ENCODE measurements at places on chromosomes 6 and 20.

GRCh38 chr20:8646716-8647115 lies 422.2 kb upstream of the PLCB4 start:
- DNase-seq, result no peak

- DNase-seq, result no peak
These were observed 25.8 kb downstream of the SERPINB9 start for GRCh38 chr6:2877057-2877882.

- DNase-seq, result no peak
These were observed 32.0 kb downstream of the KIAA0319 start for GRCh38 chr6:24614043-24614420.

- no peak for DNase-seq
These were observed 122.6 kb upstream of the NXT1 start for GRCh38 chr20:23227976-23228375.

GRCh38 chr6:24584382-24584720 lies 61.6 kb downstream of the KIAA0319 start:
- peak; percentile 98 for DNase-seq

DNA sequence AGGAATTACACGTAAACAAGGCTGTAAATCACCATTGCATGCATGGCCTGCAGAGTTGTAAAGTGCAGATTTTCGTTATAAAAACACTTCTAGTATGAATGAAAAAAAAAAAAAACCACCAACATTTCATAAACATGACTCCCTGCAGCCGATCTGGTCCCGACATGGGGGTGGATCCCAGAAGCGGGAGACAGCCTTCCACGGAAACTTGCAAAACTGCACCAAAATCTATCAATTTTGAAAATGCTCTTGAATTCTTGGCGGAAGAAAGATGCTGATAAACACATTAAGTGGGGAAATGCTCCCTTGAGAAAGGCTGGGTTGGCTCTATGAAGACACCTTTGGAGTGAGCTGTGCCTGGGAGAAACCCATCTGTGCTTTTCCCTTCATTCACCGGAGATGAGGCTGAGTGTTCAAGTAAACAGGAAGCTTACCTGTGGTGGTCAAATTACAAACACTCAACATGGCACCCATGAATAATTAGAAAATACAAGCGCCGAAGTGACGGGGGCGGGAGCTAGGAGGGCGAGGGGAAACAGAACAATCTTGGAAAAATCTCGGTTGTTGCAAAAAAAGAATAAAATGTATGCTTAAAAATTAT lies 845 bp upstream of the ANKRD60 start:
- DNase-seq, result peak; percentile 54

DNA sequence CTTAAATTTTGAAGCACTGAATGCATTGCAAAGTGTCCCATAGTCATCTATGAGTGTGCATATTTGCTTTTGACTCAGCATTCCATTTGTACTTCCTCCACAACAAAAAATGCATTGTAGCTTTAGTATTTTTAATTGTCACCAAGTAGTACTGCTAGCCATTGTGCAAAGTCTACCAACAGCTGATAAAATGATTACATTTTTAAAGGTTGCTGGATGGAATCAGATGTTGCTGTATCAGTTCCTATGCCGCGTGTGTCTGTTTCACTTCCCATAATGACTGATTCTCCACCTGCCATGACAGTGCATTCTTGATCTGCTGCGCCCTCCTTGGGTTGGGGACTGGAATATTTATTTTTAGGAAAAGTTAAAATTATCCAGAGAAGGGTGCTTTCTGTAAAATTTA lies 41.2 kb downstream of the SLX4IP start:
- DNase-seq, result no peak

DNA sequence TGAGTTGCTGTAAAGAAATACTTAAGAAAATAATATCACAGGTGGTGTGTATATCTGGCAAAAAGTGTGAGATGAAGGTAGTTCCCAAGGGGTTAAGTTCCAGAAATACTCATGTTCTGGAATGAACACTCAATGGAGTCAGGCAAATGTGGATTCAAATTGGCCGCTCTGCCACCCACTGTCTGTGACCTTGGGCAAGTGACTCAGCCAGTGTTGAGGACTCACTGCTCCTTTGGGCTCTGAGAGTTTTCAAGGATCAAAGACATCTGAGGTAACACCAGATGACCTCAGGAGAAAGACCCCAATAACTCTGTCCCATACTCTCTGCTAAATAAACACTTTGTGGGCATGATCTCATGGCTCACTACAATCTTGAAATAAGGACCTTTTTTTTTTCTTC lies 59.2 kb upstream of the EYA2 start:
- DNase-seq, result no peak

DNA sequence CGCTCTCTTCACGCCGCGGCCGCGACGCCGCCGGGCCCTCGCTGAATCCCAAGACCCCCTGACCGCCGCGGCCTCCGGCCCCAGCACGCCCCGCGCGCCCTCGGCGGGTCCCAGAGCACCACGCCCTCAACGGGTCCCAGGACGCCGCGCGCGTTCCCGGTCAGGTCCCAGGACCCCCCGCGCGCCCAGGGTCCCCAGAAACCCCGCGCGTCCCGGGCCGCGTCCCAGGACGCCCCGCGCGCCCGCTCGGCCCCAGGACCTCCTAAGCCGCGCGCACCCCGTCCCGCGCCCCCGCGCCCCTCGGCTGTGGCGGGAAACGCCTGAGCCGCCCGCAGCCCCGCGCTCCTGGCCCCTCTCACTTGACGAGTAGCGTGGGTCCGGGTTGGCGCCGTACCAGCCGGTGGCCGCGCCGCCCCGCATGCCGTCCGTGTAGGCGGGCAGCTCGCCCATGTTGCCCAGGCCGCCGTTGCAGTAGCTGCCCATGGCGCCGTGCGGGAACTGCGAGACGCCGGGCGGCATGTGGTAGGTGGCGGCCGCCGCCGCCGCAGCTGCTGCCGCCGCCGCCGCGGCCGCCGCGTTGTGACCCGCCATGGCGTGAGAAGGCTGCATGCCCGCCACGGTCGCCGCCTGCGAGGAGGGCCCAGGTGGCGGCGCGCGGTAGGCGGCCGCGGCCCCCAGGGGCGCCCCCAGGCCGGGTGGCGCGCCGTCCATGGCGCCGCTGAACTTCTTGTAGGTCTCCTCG lies 556 bp downstream of the NKX2-4 start:
- no peak for DNase-seq

GRCh38 chr6:50007819-50008218 lies 14.0 kb downstream of the DEFB110 start:
- no peak for DNase-seq

GRCh38 chr6:168045141-168045691 lies 33.8 kb downstream of the FRMD1 start:
- no peak for DNase-seq

GRCh38 chr6:81791756-81792155 lies 39.3 kb upstream of the TENT5A start:
- no peak for DNase-seq

DNA sequence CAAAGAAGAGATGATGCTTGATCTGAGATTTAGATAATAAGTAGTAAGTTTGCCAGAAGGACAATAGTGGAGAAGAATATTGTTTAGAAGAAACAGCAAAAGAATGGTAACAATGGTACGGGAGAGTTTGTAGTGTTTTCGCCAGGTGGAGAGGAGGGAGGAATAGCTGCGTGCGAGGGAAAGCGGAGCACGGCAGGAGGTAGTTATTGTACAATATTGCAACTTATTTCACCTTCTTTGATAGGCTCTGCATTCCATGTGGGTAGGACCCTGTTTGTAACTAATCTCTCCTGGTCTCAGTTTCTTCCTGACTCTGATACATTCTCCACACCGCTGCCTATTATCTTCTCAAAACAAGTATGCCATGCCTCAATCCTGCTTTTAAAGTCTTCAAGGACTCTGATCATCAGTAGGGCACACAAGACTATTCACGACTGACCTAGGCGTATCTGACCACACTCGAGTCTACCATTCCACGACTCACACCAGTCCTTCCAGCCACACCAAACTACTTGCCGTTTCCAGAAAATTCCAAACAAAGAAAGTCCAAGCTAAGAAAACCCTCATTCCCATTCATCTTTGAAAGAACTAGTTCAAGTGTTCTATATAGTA lies 1.1 kb downstream of the PPIL4 start:
- DNase-seq, result no peak

GRCh38 chr20:40913224-40914185 lies 115.1 kb upstream of the TOP1 start:
- no peak for DNase-seq

DNA sequence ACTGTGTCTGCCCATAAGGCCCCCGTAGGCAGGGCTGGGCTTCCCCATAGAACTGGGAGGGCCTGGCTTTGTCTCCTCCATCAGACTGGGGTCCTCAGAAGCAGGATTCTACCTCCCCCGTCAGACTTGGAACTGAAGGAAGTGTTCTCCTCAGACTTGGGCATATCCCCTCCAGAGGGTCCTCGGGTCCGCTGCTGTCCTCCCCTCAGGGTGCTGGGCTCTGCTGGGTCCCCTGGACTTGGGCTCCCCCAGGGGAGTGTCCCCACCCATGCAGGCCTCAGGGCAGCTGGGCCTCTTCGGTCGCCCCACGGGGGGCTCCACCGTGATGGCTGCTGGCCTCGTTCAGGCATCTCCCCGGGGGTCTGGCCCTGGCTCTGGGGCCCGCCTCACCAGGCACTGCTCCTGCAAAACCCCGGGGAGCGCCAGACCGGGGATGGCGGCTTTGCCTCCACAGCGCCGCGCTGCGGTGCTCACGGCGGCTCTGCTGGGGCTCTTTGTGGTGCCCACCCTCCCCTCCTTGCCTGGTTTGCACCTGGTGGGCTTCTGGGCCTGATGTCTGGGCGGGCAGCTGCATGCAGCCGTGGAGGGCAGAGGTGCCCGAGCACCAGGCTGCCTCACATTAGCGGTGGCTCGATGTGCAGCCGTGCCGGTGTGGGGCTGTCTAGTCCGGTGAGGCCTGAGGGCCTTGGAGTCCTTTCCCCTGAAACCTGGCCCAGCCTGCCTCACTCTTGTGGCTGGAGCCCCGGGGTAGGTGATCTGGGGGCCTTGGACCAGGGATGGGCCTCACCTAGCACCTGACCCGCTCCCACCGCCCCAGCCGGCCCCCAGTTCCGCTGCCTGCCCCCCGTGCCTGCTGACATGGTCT lies 13.9 kb downstream of the COL20A1 start:
- no peak for DNase-seq

- DNase-seq, result no peak
These were observed 23.3 kb downstream of the RBL1 start for GRCh38 chr20:37072293-37073196.

DNA sequence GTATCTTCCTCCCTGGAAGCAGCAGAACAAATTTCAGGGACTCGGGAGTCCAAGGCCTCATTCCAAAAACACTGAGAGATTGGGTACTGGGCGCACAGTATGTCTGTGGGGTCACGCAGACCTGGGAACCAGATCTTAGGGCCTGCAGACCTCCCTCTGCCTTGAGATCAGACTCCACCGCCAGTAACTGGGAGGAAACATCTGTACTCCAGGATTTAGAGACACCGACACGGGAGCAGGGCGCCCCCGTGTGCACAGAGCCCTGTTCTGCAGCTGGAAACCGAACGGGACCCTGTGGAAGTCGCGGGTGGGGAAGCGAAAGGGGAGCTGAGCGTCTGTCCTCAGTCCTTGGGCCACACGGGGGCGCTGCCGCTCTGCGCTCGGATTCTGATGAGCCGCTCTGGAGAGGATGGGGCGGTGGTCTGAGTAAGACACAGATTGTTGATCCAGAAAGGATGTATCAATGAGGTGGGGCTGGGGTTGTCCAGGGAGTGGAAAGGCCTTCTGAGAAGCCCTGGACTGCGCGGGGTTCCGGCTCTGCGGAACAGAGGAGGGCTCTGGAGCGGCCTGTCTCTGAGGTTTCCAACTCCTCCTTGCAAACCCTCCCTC lies 35.7 kb upstream of the HLA-E start:
- DNase-seq, result peak; percentile 40

- no peak for DNase-seq
These were observed 70.6 kb downstream of the ATXN1 start for GRCh38 chr6:16690608-16691142.

- no peak for DNase-seq
These were observed 787 bp upstream of the RAB32 start for GRCh38 chr6:146542881-146543210.

All from NCI-H748 treated with DMSO at 0.1 percent for 48 hours (cell line).